ENCODE measurements at places on chromosomes 7 and 10.
A peak's percentile ranks its signal among the peaks of the same experiment; 100 is the strongest.

- no peak for DNase-seq
Observed at GRCh38 chr7:47375121-47375938, 206.6 kb downstream of the TNS3 start.

DNA sequence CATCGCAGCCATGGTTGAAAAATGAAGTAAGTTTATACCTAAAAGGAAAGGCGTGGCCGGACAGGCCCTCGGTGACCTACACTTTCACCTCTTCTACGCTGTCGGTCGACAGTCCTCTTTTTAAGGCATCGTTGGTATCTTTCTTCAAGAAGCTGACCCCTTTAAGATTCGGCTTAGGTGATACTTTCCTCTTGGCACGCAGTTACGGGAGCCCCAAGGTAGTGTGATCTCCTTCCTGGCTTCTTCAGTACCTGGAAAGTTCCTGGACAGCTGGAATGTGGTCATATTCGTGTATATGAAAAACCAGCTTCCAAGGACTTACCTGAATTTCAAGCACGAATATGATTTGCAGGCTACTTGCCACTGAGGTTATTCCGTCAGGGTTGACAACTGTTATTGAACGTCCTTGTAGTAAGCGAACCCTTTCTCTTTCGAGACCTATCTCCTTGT is 885 bp upstream of the SYPL1 start:
- no peak for DNase-seq

DNA sequence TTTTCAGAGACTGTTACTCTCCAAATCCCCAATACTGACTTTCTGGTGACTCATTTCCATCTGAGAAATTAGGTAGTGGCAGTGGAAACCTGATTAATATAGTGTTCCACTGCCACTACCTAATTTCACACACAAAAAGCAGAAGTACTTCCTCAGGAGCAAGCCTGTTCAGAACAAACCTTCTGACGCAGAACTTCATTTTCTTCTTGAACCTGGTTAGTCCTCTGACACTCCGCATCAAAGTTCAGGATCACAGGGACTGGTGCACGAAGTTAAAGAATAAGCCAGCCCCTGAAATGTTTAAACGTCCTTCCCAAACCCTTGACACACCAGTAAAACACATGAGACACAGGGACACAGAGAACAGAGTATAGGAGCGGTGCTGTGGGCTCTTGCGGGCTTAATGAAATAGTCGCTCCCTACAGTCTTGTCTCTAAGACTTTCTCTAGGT is 4.4 kb downstream of the WDR91 start:
- no peak for DNase-seq

DNA sequence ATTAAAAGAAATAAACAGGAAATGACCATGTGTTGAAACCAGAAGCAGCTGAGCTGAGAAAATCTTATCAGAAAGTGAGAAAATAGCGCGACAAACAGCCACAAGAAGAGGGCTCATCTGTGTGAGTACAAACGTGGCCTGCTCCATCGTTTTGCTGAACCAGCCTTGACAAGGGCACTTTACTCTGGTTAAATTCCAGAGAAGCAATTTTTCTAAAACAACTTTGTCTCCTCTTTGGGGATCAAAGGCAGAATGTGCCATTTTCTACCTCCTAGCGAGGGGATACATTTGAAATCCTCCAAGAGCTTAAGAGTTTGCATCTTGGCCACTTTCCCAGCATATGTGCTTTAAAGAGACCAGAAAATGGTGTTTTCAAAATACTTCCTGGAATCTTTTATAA is 51.3 kb upstream of the VIPR2 start:
- peak; percentile 47 for DNase-seq

GRCh38 chr7:155490697-155491628 is 33.0 kb downstream of the EN2 start:
- peak; percentile 11 for DNase-seq

DNA sequence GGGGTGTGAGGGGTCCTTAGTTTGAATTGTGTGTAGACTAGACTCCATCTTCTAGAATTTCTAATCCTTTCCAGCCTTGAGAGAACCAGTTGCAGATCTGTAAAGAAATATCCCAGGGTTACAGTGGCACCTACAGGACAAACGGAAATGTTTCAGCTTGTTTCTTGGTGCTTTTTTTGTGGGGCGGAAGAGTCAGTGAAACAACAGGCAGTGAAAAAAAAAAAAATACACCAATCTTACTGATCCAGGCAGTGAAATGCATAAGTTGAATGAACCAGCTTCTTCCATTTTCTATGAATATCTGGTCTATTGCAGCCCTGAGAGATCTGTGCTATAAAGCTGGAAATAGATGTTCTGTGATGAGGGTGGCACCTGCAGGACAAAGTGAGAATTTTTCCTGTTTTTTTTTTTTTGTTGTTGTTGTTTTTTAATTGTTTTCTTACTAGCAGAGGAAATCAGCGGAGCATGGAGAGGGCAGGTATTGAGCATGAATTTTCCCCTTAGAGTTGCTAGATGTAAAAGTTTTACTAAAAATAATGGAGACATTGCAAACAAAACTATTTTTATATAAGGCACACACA is 81.9 kb upstream of the DYNC1I1 start:
- DNase-seq = no peak

DNA sequence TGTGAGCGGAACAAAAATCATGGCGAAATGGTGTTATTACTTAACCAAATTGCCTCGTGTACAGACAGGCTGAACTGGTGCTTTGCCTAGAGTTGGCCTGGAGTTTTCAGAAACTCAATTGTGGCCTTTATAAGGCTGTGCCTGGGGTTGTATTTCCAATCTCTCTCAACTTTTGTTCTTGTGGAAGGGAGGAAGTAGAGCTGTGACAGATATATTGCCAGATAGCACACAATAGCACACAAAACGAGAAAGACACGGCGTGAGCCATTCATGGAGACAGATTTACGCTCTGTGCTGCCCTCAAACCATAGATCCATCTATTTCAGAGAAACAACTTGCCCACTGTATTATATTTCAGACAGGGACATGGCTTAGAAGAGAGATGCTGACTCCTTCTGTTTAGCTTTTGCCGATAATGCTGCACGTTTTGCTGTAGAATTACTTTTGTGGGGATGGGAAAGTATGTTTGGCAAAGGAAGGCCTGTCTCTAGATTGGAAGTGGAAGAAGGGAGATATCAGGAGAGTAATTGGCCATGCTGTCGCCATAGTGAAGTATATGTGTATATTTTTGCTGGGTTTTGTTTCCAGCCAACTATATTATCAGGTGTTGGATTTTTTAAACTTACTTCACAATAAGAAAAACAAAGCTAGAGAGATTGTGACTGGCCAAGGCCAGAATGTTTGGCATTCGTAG is 80.4 kb downstream of the AUTS2 start:
- no peak for DNase-seq

- DNase-seq = no peak
Observed at GRCh38 chr7:25384788-25385505, 156.7 kb upstream of the NPVF start.

GRCh38 chr7:48049850-48050249 is 14.5 kb downstream of the C7orf57 start:
- peak; percentile 8 for DNase-seq

DNA sequence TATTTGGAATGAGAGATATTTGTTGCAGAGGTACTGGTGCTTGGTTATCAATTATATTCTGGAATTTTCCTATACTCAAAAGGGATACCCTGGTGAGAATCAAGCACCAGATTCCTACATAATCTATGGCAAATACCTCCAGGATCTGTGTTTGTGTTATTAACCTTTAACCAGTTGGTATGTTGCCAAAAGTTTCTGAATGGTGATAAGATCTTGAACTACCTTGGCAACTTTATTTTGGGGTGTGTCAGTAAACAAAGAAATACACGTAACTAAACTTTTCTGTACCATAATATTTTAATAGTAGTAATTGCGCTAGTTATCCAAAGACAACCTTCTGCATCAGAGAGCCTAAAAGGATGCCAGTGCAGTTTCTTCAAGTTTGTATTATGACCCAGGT is 13.4 kb downstream of the SCIN start:
- DNase-seq = no peak

GRCh38 chr7:18491871-18492270 is 3.7 kb upstream of the HDAC9 start:
- DNase-seq = no peak

DNA sequence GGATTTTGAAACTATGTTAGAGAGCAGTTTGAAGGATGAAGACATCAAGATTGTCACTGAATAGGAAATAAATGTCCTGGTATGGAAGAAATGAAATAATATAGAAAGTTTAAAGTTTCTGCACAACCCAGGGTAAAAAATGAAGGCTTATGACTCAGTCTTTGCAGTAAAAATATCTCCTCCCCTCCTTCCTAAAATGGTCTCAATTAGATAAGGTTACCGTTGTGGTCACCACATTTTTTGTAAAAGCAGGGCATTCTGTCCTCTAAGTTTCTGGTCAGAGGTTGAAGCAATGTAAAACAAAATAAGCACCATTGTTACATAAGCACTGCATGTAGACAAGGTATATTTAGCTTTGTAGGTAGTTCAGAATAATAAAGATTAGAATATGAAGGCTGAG is 403.5 kb downstream of the SUGCT start:
- no peak for DNase-seq

DNA sequence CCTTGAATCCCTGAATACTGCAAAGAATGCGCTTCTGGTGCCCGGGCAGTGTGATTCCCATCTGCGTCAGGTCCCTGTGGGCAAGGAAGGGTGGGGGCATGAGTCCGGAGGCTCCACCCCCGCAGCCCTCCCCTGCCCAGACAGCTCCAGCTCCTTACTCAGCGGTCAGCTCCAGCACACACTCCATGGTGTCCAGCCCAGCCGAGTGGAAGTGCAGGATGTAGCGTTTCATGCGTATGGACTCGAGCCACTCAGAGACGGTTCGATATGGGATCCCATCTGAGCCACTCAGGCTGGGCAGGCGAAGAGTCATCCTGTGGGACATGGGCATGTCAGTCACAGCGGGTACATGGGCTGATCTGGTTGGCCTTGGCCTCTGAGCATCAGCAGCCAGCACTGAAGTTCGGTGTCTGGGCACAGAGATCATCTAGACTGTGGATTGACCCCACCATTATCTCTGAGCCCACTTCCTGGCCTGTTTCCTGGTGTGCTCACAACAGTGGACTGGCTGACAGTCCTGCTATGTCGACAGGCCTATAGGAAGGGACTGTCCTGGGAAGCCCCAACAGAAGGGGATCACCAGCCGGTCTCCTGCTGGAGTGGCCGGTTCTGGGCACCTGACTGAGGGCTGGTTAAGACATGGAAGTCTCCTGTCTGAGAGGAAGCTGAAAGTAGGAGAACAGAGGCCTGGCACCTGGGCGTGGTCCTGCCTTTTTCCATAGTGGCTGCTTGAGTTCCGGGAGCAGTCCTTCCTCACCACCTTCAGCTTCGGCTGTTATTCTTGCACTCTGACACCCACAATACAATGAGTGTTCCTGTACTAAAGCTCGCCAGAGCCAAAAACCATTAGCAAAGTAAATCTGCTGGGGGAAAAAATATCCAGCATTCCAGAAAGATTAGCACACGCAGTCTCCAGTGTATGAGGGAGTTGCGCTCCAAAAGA is 10.6 kb downstream of the ZYX start:
- no peak for DNase-seq

DNA sequence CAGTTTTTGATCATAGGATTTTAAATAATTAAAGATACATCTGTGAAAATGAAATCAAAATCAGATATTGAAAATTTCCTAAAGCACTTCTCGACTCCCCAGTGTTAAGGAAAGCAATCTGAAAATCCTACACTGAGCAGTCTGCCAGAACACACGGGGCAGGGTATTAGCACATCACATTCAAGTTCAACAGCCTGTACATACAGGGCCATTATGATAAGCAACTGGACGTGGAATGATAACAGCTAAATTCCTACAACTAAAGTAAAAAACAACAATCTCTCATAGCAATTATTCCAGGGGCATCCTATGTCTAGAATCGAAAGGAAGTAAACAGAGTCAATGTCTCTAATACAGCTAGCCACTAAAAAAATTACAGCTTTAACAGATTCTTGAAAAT is 31.7 kb downstream of the TRDMT1 start:
- DNase-seq = no peak

- peak; percentile 22 for DNase-seq
Observed at GRCh38 chr10:37860494-37861190, 3.2 kb upstream of the ZNF248 start.

GRCh38 chr7:11935905-11936304 is 103.9 kb upstream of the THSD7A start:
- DNase-seq = no peak
